Osteocyte (in vitro differentiated cells): ENCODE measurements at places on chromosomes 6 and 20. TPM values are rescaled to one million over a fixed set of nuclear protein-coding genes. Genes with fewer than 3 reads are reported as not detected.

FILIP1 gene
- 0.05 and 0.10 TPM in 2 replicates for total RNA-seq

DNA sequence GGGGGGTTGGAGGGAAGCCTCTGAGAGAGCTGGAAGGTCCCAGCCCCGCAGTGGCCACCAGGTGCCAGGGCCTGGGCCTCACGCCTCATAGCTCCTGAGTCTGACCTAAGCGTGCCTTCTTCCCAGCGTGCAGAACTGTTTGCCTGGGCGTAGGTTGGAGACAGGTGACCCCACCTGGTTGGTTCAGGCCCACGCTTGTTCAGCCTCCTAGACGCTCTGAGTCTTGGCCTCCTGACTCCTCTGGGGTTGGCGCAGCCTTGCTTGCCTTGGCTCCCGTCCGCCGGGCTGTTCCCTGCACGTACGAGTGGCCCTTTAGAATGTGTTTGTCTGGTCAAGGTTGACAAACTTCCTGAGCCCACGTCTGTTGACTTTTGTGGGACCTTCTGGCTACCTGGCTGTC, 70.8 kb downstream of the EYA2 start:
- no peak for DNase-seq

- no peak for DNase-seq
These were observed 10.5 kb upstream of the KIAA1755 start for GRCh38 chr20:38270869-38271605.

NDUFAF4 gene
- total RNA-seq = 20.5 and 21.6 TPM in 2 replicates

C6orf136 gene
- 13.5 and 17.2 TPM in 2 replicates for total RNA-seq

GRCh38 chr20:38892091-38892981, 33.9 kb upstream of the FAM83D start:
- DNase-seq = no peak

DNA sequence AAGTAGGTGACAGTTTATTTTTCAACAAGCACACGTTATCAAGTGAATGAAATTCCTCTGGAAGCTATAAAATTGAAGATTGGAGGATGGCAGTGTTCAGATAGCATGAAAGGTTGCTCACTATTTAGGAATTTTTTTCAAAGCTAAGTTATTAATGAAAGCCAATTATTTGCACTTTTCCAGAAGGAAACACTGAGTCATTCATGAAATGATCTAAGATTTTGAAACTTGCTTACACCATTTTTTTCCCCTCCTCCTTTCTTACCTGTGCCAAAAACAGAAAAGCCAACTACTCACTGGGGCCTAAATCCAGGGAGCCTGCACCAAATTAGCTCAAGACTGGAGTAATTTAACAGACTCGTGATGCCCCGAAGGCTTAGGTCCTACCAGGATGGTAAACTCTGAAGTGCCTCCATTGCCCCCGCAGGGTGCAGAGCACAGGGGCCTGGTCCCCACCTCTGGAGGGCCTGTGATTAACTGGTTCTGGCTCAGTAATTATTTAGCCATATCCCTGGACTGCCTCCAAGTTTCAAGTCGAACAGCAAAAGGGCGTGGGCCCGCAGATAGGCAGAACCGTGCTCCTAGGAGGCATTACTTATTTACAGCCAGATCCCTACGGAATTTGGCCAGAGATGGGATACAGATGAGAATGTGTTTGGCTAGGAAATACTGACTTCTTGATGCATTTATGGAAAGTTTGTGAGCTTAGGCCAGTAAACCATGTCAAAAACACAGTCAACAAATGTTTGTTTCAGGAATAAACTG, 28.0 kb upstream of the ZNF217 start:
- no peak for DNase-seq

GHRH gene
- not detected in 2 replicates for total RNA-seq

PTCRA gene
- not detected in 2 replicates for total RNA-seq

FNDC11 gene
- total RNA-seq = 0.13 and 0.34 TPM in 2 replicates

PAX1 gene
- not detected in 2 replicates for total RNA-seq

SRSF6 gene
- total RNA-seq = 197 and 200 TPM in 2 replicates

MKKS gene
- total RNA-seq = 13.0 and 14.7 TPM in 2 replicates

GRCh38 chr6:132675749-132676148, 16.8 kb upstream of the TAAR1 start:
- DNase-seq = no peak

DNA sequence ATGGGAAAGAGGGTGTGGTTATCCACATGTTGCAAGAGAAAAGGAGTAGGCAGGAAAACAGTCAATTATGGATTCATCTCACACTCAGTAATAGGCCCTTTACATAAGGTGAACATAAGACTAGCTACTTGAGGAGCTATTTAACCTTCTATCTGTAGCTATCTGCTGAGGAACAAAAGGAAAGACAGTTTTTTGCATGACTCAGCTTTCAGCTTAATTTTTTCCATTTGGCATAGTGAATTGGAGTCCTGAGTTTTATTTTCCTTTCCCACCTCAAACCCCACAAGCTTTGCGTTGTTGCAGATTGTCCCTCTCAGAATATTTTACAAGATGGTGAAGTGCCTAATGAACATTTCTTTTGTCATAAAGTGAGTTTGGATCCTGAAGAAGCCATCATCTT, 32.4 kb downstream of the UBD start:
- no peak for DNase-seq

DNA sequence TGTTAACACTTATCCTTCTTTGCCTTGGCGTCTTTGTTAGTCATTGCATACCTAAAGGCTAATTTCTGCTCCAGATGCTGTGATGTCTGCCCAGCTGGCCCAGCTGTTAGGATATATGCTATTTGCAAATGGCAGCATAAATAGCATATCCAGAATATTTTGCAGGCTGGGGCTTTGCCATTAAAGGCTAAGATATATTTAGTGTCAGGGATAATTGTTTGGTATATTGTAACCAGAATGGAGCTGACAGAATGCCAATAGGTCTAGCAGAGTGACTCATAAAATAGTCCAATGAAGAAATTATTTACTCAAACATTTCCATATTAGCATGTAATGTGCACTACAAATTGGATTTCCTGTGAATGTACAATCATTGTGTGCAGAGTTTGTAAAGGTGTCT, 584.1 kb upstream of the FLRT3 start:
- DNase-seq = no peak

SLC52A3 gene
- total RNA-seq = not detected in 2 replicates

SLC22A16 gene
- total RNA-seq = not detected in 2 replicates

GRCh38 chr6:161748535-161749416, 474.9 kb upstream of the AGPAT4 start:
- no peak for DNase-seq

C6orf118 gene
- total RNA-seq = not detected in 2 replicates

- DNase-seq = no peak
These were observed 209.6 kb upstream of the PCSK2 start for GRCh38 chr20:17017232-17017631.

- no peak for DNase-seq
These were observed 64.6 kb downstream of the VEGFA start for GRCh38 chr6:43834528-43835155.

CNKSR3 gene
- total RNA-seq = 14.6 and 15.3 TPM in 2 replicates

DNA sequence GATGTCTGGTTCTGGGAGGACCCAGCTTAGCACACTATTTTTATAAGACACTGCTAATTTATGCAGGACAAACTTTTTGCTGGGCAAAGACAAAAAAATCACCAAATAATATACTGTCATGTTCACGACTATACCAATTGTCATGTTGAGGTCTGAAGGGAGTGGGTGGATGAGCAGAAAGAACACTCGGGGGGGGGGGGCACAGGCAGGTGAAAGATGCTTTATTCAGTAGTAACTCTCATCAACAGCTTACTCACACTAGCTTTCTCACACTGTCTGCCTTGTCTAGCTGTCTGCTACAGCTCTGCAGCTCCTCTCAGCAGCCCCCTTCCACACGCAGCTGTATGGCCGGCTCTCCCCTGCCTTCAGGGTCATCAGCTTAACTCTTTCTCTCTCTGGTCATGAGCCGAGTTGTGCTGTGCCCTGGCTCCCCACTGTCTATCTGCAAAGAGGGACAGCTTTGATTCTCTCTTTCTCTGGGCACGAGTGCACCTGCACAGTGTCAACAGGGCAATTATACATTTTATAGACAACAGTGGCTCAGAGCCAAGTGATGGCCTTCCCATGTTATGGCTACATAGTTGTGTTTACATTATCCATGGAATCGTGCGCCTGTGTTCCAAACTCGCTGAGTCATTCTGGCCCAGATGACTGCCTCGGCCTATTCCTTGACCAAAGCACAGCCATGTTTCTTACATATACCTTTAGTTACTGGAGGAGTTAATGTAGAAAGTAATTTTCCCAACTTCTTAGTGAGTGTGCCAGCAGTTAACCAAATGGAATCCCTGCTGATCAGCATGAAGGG, 187.7 kb upstream of the PRSS16 start:
- DNase-seq = no peak

DNA sequence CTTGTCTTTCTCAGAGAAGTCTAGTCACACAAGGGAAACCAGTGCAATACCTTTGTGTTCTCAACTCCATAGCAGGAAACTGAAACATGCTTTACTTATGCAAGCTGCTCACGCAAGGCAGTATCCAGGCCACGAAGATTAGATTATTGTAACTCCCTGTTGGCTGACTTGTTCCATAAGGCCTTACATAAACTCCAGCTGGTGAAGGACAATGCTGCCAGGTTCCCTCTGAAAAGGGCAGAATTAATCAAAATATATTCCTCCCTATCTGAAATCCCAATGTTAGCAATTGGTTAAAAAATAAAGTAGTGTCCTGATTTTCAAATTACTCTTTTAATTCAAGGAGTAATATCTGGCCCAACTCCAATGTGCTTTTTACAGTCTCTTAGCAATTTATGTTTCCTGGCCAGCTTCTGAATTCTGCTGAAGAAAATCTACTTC, 966.6 kb downstream of the HACE1 start:
- DNase-seq = no peak

DNA sequence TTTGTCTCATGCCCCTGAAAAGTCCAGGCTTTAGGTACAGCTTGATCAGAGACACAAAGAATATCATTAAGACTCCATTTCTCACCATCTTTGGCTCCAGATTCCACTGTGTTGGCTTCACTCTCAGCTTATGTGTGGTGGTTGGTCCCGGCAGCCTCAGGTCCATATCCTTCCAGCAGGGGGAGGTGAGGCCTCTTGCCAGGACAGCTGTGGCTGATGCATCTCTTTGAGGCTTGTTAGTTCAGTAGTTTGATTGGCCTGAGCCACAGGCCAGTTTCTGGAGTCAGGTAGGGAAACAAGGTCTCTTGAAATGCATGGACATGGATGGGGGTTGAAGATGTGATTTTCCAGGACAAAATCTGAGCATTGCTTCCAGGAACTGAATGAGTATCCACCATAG, 62.4 kb downstream of the JAG1 start:
- no peak for DNase-seq

DNA sequence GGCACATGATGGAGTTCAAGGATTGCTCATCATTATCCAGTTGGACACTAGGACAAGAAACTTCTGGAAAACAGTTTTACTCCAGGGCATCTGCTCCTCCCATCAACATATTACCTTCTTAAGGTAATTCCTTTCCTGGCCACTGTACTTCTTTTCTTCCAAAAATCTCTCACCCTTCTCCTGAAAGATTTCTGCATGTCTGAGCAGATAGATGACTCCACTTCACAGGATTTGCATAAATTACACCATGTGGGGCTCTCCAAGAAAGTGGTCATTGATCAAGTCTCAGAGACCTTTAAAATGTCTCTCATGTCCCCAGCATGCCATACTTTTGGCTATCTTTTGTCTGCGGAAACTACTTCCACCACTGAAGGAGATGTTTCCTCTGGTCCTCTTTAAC, 103.2 kb upstream of the TNFAIP3 start:
- no peak for DNase-seq

BEND6 gene
- total RNA-seq = 7.0 and 9.2 TPM in 2 replicates

GRCh38 chr20:48658505-48658904, 169.3 kb downstream of the PREX1 start:
- DNase-seq = no peak

SPDEF gene
- total RNA-seq = not detected in 2 replicates

LST1 gene
- not detected in 2 replicates for total RNA-seq

DNA sequence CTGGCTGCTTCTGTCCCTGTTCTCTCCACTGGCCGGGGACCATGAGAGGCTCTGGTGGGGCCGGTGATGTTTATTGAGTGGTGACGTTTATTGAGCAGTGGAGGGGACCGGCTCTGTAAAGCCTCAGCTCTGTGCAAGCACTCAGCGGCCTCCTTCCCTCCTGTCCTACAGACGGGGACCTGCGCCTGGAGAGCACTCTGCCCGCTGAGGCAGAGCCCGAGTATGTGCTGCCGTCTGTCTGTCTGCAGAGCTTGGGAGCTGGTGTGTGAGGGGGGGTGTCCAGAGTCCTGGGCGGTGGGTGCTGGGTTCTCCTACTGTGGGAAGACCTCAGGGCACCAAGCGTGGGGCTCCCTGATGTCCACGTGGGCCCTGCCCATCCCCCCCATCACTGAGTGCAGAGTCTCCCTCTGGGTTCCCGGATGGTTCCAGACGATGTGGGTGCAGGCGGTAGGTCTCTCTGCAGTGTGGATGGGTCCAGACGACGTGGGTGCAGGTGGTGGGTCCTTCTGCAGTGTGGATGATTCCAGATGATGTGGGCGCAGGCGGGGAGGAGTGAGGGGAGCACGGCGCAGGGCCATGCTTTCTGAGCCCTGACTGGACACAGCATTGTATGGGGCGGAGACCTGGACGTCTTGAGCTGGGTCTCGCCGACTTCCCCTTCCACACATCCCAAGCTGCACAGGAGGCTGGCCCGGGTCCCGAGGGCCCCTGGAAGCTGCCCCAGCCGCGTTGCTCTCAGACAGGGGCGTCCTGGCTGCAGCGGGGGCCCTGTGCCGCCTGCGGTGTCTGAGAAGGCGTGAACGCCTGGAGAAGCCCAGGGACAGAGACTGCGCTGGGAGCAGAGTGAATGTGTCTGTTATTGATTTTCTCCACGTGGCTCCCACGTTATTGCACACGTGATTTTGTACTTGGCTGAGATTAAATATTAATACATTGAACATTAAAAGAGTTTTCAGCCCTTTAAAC, 14.9 kb upstream of the BHLHE23 start:
- DNase-seq = no peak

GRCh38 chr6:57209030-57209429, 13.1 kb downstream of the RAB23 start:
- no peak for DNase-seq

DNA sequence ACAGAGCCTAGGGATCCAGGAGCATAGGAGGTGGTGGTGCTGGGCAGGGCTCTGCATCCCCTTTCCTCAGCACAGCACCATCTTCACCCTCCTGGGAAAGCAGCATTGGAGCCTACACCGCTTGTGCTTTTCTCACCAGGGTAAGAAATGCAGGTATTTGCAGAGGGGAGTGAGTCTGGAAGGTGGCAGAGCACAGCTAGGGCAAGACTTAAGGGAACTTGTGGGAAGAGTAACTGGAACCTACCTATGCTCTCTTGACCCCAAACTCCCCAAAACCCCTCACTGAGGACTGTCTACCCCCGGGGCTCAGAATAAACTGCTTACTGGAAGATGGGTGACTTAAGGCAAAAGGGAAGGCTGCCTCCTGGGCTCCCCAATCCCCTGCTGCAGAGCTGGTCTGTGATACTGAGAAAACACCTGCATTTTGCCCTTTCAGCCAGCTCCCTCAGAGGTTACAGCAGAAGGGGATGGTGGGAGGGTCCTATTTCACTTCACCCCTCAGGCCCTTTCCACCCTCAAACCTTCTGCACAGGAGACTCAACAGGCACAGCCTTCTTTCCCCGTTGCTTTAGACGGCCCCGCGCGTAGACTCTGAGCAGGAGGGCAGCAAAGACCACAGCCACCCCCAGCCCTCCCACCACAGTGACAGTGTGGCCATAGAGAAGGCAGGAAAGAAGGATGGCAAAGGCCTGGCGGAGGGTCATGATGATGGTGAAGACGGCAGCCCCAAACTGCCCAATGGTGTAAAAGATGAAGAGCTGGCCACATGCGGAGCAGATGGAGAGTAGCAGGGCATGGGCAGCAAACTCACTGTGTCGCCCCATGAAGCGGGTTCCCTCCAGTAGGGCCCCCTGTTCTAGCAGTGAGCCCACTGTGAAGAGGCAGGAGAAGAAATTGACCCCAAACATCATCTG, 2.9 kb downstream of the SLC35B2 start:
- no peak for DNase-seq

CD2AP gene
- total RNA-seq = 17.6 and 18.1 TPM in 2 replicates

GRCh38 chr6:132136981-132137380, 185.8 kb upstream of the CCN2 start:
- DNase-seq = no peak
